DND-41 (cell line): ENCODE measurements at places on chromosomes 4 and X.

GRCh38 chrX:20284992-20285391 lies 18.3 kb upstream of the RPS6KA3 start:
- DNase-seq: no peak

DNA sequence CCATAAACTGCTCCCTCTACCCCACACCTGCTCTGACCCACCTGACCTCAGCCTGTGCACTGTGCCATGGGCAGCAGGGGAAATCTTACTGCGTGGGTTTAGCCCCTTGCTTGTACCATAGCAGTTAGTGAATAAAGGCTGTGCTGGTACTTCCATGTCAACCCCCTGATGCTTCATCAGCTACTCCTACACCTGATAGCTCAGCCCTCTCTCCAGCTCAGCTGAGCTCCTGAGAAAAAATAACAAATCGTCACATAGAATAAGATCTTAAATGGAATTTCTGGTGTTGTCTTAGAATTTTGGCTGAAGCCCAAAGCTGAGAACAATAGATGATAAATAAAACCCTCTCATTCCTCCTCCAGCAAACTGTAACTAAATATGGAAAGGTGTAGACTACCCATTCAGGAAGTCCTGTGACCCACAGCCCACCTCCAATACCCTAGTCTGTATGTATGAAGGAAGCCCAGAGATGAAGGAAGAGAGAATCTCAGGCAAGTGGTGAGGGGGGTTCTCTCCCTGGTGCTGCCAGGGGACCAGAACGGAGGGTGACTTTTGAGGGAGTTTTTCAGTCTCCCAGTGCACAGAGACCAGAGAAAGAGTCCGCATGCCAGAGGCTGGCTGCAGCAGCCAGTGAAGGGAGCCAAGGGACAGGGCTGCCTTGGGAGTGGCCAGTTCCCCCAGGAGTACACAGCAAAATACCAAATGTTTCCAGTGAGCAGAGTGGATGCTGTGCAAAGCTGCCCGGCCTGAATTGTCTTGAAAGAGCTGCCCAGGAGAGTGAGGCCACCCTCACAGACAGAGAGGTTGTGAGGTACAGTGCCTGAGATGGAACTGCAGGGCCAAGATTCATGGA lies 227.3 kb downstream of the QDPR start:
- no peak for DNase-seq

GRCh38 chr4:8507196-8507570 lies 66.6 kb downstream of the TRMT44 start:
- no peak for DNase-seq

DNA sequence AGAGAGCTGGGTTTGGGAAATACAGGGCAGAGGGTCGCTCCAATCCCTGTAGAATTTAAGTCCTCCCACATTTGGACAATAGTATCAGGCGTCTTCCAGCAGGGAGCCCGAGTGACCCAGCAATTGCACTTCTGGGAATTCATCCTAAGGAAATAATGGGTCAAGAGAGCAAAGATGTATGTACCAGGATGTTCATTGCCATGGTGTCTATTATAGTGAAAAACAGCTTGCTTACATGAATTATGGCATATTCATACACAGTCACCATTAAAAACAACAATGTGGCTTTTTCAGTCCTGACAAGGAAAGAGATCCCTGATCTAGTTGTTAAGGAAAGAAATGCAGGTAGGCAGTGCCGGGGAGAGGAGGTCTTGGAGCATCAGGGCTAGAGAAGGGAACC lies 167.7 kb downstream of the PJA1 start:
- DNase-seq: no peak

DNA sequence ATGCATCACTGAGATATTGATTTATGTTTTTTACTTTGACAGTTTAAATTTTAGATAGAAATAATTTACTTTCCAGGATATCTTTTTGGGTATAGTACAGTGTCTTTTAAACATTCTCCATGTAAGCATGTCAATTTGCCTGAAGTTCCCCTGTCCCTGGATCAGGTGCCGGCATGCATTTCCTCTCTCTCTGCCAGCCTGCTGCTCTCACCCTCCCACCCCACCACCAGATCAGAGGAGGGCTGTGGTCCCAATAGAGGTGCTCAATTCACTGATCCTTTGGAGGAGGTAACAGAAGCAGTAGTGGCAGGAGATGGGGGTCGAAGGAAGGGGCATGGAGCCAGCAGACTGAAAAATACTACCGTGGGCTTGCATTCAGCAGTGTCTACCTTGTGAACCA lies 28.3 kb upstream of the DSPP start:
- DNase-seq: no peak

DNA sequence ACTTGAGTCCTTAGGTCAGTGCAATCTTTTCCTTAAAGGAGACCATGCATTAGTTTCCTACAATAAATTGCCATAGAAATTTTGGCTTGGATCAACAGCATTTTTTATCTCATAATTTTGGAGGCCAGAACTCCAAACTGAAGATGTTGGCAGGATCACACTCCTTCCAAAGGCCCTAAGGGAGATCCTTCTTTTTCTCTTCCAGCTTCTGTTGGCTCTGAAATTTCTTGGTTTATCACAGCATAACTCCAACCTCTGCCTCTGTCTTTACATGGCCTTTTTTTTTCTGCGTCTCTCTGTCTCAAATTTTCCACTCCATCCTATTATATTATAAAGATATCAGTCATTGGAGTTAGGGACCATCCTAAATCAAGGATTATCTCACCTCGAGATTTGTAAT lies 282.2 kb downstream of the STIM2 start:
- DNase-seq: no peak

DNA sequence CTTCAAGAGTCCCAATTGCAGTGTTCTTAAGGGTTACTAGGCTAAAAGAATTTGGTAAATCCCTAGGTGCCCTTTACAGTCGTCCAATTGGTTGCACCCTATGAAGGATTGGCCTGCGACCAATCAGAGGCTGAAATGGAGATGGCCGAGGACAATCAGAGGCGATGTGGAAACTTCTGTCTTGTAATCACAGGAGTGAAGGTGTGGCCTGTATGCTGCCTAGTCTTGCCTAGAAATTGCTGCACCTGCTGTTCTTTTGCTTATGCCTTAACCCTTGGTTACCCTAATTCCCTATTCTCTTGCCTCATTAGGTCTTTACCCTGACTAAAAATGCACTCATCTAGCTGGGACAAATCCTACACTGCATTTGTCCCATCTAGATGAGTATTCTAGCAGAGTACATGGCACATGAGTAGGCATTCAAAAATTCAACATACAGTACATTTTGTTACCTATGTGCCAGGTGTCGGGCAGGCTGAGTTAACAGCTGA lies 1.0 kb upstream of the DCK start:
- DNase-seq: no peak

GRCh38 chr4:187883049-187883448 lies 112.5 kb upstream of the ZFP42 start:
- no peak for DNase-seq

DNA sequence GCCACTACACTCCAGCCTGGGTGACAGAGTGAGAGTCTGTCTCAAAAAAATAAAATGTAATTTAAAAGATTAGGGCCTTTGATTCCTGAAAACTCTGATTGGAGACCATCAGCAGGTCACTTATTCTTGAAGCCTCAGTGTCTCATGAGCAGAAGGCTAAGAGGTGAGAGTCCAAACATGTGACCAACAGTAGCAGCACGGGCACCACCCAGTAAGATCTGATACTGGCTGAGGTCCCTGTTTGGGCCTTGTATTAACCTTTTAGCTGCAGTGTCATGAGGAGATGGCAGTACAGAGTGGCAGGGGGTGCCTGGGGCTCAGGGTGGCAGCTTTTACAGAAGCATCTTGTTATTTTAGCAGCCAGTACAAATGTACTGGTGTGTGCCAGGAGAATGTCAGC lies 89.3 kb downstream of the FHDC1 start:
- no peak for DNase-seq

DNA sequence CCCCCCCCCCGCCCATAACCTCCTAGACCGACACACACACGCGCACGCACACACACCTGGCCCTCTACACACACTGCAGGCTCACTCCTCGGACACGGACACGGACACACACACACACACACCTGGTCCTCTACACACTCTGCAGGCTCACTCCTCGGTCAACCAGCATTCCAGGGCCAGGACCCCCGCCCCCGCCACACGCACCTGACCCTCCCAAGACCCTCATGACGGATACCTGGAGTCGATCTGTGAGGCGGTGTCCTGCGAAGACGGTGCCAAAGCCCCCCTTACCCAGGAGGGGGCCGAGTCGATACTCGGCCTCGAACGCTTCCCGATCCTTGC lies 552 bp downstream of the PIM2 start:
- DNase-seq: no peak
